Activated B cell treated with CpG ODN at 0.5 μM for 24 hours (primary cell): ENCODE measurements at places on chromosomes 4 and X. TPM values are rescaled to one million over a fixed set of nuclear protein-coding genes. Genes with fewer than 3 reads are reported as not detected.

- DNase-seq: no peak
Measured at GRCh38 chrX:110020536-110020935, 17.6 kb downstream of the TMEM164 start.

DNA sequence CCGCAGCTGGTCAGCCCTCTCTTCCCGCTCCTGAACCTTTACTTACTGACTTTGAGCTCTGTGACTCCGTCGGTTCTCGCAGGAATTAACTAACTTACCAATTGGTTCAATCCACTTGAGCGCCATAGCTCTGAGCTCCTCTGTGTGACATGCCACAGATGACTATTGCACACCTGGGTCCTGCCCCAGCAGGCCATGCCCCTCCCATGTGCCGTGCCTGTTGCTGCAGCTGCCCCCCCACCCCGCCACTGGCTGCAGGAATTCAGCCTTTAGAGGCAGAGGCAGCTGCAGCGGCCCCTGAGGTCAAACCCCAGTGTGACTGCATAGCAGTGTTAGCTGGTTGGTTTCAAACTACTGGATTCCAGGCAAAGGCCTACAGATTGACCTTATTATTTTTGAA is 70.6 kb downstream of the MTMR1 start:
- no peak for DNase-seq

DNA sequence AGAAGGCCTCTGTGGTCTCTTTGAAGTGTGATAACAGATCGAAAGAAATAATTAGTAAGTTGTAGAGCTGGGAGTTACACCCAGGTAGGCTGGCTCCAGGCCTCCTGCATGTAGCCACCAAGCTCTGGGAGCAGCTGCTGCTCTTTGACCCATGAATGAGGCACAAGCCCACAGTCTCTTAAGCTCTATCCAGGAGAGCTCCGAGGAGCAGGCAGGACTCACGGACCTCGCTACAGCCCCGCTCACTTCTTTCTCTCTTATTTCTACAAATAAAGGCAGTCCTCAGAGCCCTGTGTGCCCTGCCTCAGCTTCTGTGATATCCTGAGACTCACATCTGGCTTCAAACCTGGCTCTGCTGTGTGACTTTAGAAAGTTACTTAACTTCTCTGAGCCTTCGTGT is 86.9 kb downstream of the EVC start:
- DNase-seq: no peak

GRCh38 chrX:40646489-40647306 is 663 bp downstream of the CXorf38 start:
- DNase-seq: peak; percentile 29

- DNase-seq: no peak
Measured at GRCh38 chr4:101417046-101417445, 69.7 kb upstream of the PPP3CA start.

XAGE1A gene
- not detected in 2 replicates for total RNA-seq

MAGEA2B gene
- not detected in 2 replicates for total RNA-seq
